Stomach (tissue), 19 donors: ENCODE measurements at places on chromosomes 11 and 22. TPM values are rescaled to one million over a fixed set of nuclear protein-coding genes. Genes with fewer than 3 reads are reported as not detected.

The CLCF1 gene
- polyA plus RNA-seq, result 5.4 TPM

The SLC22A6 gene
- not detected for polyA plus RNA-seq

The RFPL3 gene
- polyA plus RNA-seq, result not detected

DNA sequence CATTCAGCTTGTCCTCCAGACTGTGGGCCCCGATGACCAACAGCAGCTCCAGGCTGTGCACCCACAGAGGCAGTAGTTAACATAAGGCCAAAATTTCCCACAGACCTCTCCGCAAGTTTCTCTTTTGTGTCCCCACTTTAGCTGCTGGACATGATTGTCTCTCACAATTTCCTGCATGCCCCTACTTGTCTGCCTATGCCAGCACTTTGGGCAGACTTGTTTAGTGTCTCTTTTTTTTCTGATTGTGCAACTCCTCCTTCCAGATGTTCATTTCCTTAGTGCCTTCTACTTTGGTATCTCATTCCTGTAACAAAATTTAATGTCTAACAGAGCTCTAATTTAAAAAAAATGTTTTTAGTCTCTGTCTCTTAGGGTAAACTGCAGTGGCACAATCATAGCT, 23.8 kb upstream of the SCN3B start:
- DNase-seq, result no peak

DNA sequence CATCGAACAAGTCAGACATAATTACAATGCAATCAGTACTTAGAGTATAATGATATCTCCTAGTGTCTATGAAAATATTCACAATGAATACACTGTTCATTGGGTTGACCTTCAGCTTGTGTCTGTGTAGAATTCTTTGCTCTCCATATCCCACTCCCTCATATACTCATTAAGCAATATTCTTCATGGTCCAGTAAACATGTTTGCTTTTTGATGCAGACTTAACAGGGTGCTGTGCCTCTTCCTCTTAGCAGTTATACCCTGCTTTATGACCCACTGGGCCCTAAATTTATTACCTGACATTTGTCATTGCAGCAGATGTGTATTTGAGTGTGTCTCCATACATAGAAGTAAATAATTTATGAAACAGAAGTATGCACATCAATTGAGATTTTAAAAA, 352.5 kb upstream of the CCDC179 start:
- no peak for DNase-seq

- DNase-seq, result peak; percentile 71
Measured at GRCh38 chr22:42644422-42645340, 4.3 kb upstream of the ATP5MGL start.

DNA sequence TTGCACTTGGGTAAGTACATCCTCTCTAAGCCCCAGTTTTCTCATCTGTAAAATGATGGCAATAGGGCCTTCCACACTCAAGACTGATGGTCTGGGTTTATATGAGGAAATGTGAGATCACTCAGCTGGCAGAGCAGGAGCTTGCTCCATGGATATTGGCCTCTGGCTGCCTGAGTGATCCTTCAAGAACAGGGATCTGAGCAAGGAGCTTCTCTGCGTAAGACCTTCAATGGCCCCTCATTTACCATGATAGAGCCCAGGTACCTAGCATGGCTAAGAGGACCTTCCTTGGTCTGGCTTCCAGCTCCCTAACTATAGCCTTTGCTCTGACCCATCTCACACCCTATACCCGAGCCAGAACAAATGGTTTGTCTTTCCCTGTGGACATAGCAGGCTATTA, 5.5 kb downstream of the ROBO4 start:
- DNase-seq, result no peak

GRCh38 chr11:16211407-16211806, 144.9 kb downstream of the SOX6 start:
- no peak for DNase-seq

GRCh38 chr11:11022125-11022730, 164.4 kb upstream of the ZBED5 start:
- DNase-seq, result no peak

- DNase-seq, result no peak
Measured at GRCh38 chr11:41935241-41935640, 475.8 kb upstream of the LRRC4C start.

GRCh38 chr22:39556970-39557841, 13.3 kb upstream of the CACNA1I start:
- DNase-seq, result peak; percentile 70

DNA sequence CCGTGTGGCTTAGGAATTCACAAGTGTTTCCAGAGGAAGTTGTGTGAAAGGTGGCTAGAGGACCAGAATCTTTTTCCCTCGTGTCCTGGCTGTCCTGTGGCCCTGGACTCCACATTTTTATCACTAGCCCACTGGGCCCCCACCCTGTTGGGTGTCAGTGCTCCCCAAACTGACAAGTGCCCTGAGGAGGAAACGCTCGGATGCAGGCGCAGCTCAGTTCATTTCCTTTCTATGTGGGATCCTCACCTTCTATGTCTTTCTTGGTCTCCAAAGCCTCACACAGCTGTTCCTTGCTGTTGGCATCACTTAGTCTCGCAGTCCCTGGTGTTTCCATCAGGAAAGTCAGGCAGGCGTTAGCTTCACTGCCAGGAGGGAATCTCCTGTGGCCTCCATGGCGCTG, 68.0 kb upstream of the KCNQ1OT1 start:
- DNase-seq, result no peak

DNA sequence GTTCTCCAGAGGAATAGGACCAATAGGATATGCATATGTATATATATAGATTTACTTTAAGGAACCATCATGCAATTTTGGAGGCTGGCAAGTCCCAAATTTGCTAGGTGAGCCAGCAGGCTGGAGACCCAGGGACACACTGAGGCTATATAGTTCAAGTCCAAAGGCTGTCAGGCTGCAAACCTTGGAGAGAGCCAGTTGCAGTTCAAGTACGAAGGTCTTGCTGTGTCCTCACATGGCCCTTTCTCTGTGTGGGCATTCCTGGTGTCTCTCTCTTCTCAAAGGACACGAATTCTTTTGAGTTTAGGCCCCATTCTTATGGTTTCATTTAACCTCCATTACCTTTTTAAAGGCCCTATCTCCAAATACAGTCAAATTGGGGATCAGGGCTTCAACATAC, 134.4 kb upstream of the SORL1-AS1 start:
- no peak for DNase-seq

- no peak for DNase-seq
Measured at GRCh38 chr11:128342511-128343134, 244.7 kb downstream of the ETS1 start.
